Cortex of kidney (tissue), 1 donor: ENCODE measurements at places on chromosomes 3 and 15.

GRCh38 chr3:123295901-123296250, 94.1 kb downstream of the SEC22A start:
- no peak for DNase-seq

GRCh38 chr3:5305684-5305989, 118.1 kb downstream of the EDEM1 start:
- DNase-seq, result no peak

GRCh38 chr3:159843840-159844730, 144.6 kb upstream of the IL12A start:
- no peak for DNase-seq

DNA sequence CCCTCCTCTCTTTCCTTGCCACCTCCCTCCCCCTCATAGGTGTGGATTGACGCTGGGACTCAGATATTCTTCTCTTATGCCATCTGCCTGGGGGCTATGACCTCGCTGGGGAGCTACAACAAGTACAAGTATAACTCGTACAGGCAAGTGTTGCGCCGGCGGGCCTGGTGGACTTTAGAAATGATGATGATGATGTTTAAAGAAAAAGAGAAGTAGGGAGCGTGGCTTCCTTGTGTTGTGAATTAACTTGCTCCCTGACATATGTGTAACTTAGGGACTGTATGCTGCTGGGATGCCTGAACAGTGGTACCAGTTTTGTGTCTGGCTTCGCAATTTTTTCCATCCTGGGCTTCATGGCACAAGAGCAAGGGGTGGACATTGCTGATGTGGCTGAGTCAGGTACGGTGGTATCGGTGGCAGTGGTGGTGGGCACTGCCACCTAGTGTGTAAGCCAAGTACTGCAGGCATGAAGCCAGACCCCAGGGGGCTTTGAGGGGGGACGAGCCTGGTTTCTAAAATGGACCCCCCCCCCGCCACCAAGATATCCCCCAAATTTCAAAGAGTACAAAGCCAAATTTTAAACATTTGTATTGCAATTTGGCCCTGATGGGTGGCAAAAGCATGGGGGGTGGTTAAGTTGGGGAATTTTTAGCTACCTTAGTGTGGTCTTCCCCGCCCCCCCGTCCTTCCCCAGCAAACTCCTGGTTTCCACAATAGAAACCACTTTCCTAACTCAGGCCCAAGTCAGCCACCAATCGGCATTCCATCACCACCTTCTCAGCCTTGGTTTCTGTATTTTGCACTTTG, 65.6 kb downstream of the SLC6A6 start:
- DNase-seq, result no peak

DNA sequence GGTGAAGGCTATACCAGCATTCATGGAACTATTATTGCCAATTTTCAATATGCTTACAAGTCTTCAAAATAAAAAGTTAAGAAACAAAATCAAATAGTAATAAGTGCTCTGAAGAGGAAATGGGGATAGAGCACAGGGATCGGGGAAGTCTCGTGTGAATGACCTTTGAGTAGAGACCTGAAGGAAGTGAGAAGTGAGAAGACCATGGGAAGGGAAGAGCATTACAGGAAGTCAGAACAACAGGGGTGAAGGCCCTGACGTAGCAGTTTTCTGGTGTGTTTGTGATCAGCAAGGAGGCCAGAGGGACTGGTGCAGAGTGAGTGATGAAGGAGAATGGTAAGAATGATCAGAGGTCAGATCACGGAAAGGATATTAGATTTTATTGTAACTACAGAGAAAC, 48.1 kb downstream of the STAC start:
- DNase-seq, result no peak

DNA sequence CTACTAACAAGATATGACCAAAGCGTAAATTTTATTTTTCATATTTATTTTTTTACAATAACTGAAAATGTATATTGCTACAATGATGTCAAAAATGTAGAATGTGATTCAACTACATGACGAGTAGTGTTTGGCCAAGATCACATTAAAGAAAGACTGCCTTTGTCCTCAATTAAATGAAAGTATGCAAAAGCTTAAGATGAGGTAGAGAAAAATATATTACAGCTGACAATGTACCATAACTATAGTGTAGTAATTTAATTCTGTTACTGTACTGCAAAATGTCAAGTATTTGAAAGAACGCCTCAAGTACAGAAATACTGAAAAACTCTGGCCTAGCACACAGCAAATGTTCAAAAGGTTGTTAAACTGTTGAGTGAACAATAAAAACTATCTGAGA, 9.7 kb downstream of the PRICKLE2 start:
- no peak for DNase-seq

GRCh38 chr3:37054370-37054769, 61.1 kb downstream of the MLH1 start:
- DNase-seq, result no peak

GRCh38 chr3:13530241-13531009, 18.5 kb upstream of the FBLN2 start:
- no peak for DNase-seq

DNA sequence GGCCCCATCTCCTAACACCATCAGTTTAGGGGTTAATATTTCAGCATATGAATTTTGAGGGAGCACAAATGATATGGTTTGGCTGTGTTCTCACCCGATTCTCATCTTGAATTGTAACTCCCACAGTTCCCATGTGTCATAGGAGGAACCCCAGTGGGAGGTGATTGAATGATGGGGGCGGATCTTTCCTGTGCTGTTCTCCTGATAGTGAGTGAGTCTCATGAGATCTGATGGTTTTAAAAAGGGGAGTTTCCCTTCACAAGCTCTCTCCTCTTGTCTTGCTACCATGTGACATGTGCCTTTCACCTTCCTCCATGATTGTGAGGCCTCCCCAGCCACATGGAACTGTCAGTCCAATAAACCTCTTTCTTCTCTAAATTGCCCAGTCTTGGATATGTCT, 73.8 kb upstream of the TJP1 start:
- no peak for DNase-seq

GRCh38 chr3:8856721-8857120, 87.3 kb upstream of the OXTR start:
- DNase-seq, result no peak

- DNase-seq, result no peak
Measured at GRCh38 chr3:156513619-156514018, 41.3 kb downstream of the SSR3 start.

GRCh38 chr3:127959873-127960272, 44.8 kb downstream of the KBTBD12 start:
- no peak for DNase-seq

GRCh38 chr15:84778194-84778593, 29.8 kb downstream of the ZNF592 start:
- DNase-seq, result no peak

DNA sequence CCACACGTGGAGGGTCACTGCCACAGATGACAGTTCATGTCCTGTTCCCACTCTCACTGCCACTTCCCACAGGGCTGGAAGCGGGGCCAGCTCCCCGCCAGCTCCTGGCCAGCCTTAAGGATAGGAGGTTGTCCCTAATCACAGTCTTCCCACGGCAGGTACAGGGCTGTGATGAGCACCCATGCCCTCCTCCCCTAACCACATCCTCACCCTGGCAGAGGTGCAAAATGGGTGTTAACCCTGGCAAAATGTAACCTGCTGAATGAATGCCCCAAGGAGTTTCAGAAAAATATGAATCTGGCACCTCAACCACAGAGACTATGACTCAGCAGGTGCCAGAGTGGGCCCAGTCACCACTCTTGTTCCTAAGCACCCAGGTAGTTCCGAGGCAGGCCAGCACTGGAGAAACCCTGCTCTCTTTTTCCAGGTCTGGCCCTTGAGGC, 185.1 kb upstream of the TPM1 start:
- no peak for DNase-seq

DNA sequence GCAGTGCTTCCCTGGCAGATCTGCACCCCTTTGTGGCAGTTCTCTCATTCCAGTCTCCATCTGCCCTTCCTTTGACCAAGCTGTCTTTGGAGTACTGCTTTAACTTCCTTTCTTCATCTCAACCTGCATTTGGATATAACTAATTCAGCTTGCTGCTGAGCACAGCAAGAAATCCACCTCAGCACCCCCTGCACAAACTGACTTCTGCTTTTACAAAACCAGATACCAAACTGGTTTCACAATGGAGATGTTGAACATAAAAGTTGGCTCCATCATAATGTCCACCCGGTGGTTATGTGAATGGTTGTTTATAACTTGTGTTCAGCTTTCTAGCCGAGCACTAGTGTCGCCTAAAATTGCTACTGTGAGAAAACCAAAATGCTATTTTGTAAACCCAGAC, 341.1 kb upstream of the SEMA6D start:
- no peak for DNase-seq

DNA sequence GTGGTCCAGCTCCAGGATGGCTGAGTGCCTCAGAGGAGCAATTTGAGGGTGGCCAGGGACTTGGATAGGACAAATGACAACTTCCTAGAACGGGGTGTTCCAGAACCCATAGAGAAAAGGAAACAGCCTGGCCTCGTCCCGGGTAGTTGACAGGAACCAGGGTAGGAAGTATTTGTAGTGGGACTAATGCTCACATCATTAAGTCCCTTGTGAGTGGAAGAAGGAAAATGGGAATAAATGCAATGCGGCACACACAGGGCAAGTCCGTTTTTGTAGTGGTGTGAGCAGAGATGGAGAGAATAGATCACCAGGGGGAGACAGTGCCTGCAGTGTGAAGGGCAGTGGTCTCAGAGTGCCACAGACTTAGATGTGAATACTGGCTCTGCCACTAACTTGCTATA, 19.6 kb downstream of the TIMP4 start:
- no peak for DNase-seq

GRCh38 chr3:148604270-148605085, 93.2 kb upstream of the AGTR1 start:
- DNase-seq, result no peak

GRCh38 chr3:172546628-172547214, 23.5 kb upstream of the TNFSF10 start:
- no peak for DNase-seq

DNA sequence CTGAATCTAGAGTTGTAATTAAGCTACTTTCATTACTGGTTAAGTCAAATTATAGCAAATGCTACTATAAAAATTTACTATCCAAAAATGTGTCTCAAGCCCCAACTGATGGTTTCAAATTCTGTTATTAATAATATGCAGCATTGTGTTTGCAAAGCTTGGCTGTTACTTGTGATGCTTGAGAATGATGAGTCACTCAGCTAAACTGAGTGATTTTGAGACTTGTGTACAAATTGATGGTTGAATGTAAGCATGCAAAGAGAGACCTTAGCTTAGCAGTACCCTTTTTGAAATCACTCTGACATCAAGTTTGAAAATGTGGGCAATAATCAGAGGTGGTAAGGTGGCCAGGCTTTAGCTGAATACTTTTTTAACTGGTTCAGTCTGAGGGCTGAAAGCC, 27.6 kb downstream of the OPA1 start:
- no peak for DNase-seq

DNA sequence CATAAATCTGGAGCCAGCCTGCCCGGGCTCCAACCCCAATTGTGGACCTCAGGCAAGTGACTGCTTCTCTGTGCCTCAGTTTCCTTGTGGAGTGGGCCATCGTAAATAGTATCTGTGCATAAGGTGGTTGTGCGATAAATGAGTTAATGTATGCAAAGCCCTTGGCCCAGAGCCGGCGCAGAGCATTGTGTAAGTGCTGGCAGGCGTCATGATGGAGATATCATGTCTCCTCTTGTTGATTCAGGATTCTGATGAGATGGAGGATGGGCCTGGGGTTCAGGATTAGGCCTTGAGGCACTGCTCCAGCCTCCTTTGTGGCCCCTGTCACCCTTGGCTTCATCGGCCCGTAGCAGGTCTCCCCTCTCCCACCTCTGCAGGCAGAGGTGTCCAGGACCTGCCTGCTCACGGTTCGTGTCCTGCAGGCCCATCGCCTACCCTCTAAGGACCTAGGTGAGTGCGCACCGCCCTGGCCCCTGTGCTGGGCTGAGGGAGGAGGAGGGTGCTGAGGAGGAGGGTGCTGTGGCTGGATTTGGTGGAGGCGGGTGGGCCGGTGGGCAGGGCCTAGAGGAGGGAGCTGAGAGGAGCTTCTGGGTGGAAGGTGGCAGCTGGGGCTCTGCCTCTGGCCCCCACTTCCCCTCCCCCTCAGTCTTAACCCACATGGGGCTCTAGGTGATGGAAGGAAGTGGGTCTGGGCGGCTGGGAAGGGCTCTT, 1.3 kb downstream of the PLA2G4B start:
- DNase-seq, result no peak

DNA sequence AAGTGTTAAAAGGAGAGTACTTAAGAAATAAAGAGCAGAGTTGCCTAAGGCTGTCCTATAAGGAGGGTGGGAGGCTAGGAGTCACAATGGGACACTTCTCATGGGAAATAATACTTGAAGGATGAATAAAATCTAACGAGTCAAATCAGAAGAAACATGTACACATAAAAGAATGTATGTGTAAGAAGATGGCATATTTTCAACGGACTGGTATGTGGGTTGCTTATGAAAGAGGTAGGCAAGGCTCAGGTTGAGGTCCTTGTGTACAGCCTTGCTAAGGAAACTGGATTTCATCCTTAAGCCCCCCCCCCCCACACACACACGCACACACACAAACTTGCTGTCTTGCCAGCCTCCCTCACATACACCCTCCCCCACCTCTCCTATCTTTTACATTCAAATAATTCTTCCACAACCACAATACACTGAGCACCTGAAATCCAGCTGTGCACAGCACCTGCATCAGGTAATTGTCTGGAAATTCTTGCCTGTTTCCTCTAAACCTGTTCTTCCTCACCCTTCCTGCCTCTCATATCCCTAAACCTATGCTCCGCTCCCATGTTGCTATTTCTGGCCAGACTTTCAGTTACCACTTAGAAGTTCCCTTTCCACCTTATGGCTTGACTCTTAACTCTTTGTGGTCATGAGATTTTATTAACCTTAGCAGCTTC, 79.2 kb downstream of the FMN1 start:
- no peak for DNase-seq

GRCh38 chr3:170497207-170498095, 78.8 kb downstream of the CLDN11 start:
- no peak for DNase-seq

DNA sequence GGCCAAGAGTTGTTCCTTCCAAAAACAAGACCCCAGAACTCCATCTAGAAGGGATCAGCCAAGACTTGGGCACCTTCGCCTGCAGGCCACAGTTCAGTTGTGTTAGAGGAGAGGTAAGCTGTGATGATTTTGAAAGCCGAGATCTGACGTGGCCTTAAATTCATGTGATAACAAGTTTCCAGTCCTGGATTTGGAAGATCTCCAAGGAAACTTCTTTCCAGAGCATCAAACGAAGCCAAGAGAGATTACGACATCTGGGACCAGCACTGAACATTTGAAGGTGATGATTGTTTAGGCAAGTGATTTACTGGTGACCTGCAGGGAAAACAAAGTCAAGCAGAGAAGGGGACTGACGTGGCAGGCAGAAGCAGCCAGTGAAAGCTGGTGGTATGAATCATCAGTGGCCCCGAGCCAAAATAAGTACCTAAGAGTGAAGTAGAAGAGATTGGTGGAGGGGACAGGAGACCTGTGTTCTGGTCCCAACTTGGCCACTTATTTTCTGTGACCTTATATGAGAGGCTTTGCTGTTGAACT, 339.0 kb upstream of the PROK2 start:
- DNase-seq, result no peak

DNA sequence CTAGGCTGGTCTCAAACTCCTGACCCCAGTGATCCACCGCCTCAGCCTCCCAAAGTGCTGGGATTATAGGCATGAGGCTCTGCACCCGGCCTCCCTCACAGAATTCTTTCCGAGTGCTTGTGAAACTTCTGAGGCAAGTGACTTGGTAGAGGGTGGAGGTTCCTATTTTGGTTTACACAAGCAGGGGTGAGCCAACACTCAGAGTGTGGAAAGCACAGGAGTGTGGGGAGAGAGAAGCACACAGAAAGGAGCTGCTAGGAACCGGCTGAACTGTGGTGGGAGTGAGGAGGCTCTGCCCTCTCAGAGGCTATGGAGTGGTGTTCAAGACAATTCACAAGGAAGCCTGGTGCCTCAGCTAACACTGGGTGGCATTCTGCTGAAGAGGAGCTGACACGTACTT, 7.7 kb downstream of the CAPN3 start:
- no peak for DNase-seq
